ENCODE measurements at places on chromosomes 1 and 21. TPM values are rescaled to one million over a fixed set of nuclear protein-coding genes. Genes with fewer than 3 reads are reported as not detected.
A peak's percentile ranks its signal among the peaks of the same experiment; 100 is the strongest.

COL8A2 gene
- total RNA-seq = 0.08 TPM

CD160 gene
- not detected for total RNA-seq

BLZF1 gene
- total RNA-seq = 15.1 TPM

NCF2 gene
- total RNA-seq = 5.9 TPM

TSPAN2 gene
- 0.34 TPM for total RNA-seq

LCE2C gene
- total RNA-seq = not detected

NBPF4 gene
- not detected for total RNA-seq

ICOSLG gene
- 6.4 TPM for total RNA-seq

LCE1B gene
- not detected for total RNA-seq

MAP1LC3C gene
- not detected for total RNA-seq

AIM2 gene
- total RNA-seq = 52.9 TPM

TOMM40L gene
- total RNA-seq = 25.3 TPM

LCE1D gene
- not detected for total RNA-seq

GALE gene
- 63.4 TPM for total RNA-seq

STK40 gene
- total RNA-seq = 46.5 TPM

GRCh38 chr1:175803413-175803812, 60.0 kb upstream of the TNR start:
- H3K27ac ChIP-seq = no peak overlapping the region
- H3K36me3 ChIP-seq = no peaks in the 10 kb centered on the region
- no peak overlapping the region for H3K4me3 ChIP-seq
- H3K27me3 ChIP-seq = no peaks in the 10 kb centered on the region
- H3K4me1 ChIP-seq = no peaks in the 10 kb centered on the region

DNA sequence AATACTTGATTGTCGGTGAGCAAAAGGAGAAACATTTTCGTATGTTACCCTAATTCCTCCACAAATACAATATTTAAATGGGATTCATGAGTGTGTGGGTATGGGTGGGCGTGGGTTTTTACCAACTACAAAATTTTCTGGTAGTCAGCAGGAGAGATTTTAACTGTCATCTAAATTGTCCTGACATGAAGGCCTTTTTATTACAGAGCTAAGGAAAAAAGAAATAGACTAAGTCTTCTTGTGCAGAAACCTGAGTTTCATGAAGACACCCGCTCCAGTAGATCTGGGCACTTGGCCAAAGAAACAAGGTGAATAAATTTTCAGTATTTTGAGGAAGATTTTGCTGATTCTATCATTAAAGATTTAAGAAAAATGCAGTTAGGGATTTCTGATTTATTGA, 752 bp downstream of the RGS18 start:
- DNase-seq = no peak
- no peak overlapping the region for H3K4me3 ChIP-seq
- no peaks in the 10 kb centered on the region for H3K36me3 ChIP-seq
- H3K27me3 ChIP-seq = no peaks in the 10 kb centered on the region
- no peak overlapping the region for H3K27ac ChIP-seq

DNA sequence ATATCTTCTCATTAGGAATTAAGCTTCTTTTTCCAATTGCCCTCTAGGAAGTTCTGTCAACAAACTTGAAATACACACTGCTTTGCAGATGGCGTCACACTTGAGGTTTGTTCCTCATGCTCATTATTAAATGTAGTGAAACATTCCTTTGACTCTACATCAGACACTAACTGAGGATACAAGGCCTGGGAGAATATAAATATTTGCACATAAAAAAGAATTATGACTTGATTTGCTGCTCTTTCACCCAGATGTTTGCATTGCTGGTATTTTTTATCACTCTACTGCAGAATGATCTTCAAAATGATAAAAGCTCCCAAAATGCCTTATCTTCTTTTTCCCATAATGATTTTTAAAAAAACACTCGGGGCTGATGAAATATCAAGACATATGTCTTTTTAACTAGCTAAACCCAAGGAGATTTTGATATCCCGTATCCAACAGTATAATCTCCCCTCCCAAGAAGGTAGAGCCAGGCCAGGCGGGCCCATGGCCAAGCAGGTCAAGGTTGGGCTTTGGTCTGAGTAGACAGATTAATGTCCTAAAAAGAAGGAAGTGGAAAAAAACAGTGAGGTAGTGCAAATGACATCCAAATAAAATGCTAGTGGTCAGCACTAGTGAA, 264.6 kb downstream of the HHIPL2 start:
- H3K4me1 ChIP-seq = no peaks in the 10 kb centered on the region
- no peak overlapping the region for H3K27ac ChIP-seq
- no peak for DNase-seq
- H3K27me3 ChIP-seq = no peaks in the 10 kb centered on the region
- no peak overlapping the region for H3K4me3 ChIP-seq

GRCh38 chr1:8040586-8040985, 14.5 kb upstream of the ERRFI1 start:
- H3K4me3 ChIP-seq = no peak overlapping the region
- DNase-seq = no peak
- H3K36me3 ChIP-seq = no peaks in the 10 kb centered on the region
- H3K27me3 ChIP-seq = peaks cover 16% of the 10 kb centered on the region
- H3K27ac ChIP-seq = no peak overlapping the region

- no peak for DNase-seq
- peaks cover 13% of the 10 kb centered on the region for H3K27me3 ChIP-seq
- no peaks in the 10 kb centered on the region for H3K4me1 ChIP-seq
- no peak overlapping the region for H3K4me3 ChIP-seq
- H3K27ac ChIP-seq = no peak overlapping the region
These were observed 80.3 kb downstream of the RNF220 start for GRCh38 chr1:44485229-44485933.

DNA sequence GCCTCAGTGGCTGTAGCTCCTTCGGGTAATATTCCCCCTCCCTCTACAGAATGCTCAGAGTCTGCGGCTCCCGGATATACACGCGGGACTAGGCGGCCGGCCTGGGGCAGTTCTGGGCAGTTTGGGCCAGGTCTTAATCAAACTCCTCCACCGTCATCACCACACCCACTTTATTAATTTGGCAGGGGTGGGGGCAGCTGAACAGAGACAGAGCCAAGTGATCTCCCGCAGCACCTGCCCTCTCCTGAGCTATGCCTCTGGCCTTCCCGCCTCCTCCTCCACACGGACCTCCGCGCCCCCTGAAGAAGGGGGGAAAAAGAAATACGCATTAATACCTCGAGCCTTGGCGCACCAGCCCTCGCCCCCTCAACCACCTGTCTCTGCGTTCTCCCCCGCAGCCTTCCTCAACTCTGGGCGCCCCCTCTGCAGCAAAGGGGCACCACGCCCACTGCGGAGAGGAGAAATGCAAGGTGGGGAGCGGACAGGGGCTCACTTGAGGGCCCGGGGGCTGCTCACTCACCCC, 42.6 kb downstream of the CD34 start:
- peaks cover 27% of the 10 kb centered on the region for H3K36me3 ChIP-seq
- H3K27me3 ChIP-seq = no peaks in the 10 kb centered on the region
- H3K4me1 ChIP-seq = peaks cover 38% of the 10 kb centered on the region
- H3K4me3 ChIP-seq = peak overlapping the region; percentile 92
- DNase-seq = no peak
- H3K27ac ChIP-seq = peak overlapping the region; percentile 96

DNA sequence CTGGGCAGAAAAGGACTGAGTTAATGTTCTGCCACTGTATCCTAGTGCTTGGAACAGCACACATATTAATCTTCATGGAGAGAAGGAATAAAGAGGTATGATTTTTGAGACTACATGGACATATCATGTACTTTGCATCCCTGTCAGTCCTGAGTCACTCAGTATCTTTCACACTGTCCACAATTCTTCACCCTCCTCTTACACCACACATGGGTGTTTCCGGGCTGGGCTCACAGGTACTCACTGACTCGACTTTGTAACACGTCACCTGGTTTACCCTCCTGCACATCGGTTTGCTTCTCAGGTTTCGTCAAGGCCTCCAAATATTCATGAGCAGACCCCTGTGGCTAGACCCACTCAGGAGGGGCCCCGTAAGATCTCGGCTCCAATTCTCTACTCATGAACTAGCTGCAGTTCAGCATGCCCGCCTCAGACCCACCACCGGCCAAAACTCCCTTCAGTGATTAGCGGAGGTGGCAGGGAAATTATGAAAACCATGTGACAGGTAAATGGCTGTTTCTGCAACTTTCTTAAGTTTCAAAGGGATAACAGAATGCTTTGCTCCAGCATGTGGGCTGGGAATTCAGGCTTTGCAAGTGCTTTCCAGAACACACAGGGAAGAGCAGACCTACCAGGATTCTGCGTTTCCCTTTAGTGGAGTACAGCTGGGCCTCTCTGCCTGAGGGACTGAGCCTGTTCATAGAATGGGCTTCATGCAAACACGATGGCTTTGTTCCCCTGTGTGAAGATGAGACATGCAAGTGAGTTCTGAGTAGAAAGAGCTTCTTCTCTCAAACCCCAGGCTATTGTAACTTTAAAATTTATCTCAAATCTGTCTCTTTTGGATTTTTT, 31.3 kb upstream of the TRABD2B start:
- H3K27ac ChIP-seq = no peak overlapping the region
- H3K4me3 ChIP-seq = no peak overlapping the region
- DNase-seq = no peak
- no peaks in the 10 kb centered on the region for H3K4me1 ChIP-seq
- H3K36me3 ChIP-seq = no peaks in the 10 kb centered on the region
- H3K27me3 ChIP-seq = no peaks in the 10 kb centered on the region

- no peaks in the 10 kb centered on the region for H3K36me3 ChIP-seq
- H3K27me3 ChIP-seq = peaks cover 16% of the 10 kb centered on the region
- no peak for DNase-seq
- no peak overlapping the region for H3K4me3 ChIP-seq
- no peak overlapping the region for H3K27ac ChIP-seq
These were observed 75.9 kb upstream of the IFFO2 start for GRCh38 chr1:19032413-19032695.

DNA sequence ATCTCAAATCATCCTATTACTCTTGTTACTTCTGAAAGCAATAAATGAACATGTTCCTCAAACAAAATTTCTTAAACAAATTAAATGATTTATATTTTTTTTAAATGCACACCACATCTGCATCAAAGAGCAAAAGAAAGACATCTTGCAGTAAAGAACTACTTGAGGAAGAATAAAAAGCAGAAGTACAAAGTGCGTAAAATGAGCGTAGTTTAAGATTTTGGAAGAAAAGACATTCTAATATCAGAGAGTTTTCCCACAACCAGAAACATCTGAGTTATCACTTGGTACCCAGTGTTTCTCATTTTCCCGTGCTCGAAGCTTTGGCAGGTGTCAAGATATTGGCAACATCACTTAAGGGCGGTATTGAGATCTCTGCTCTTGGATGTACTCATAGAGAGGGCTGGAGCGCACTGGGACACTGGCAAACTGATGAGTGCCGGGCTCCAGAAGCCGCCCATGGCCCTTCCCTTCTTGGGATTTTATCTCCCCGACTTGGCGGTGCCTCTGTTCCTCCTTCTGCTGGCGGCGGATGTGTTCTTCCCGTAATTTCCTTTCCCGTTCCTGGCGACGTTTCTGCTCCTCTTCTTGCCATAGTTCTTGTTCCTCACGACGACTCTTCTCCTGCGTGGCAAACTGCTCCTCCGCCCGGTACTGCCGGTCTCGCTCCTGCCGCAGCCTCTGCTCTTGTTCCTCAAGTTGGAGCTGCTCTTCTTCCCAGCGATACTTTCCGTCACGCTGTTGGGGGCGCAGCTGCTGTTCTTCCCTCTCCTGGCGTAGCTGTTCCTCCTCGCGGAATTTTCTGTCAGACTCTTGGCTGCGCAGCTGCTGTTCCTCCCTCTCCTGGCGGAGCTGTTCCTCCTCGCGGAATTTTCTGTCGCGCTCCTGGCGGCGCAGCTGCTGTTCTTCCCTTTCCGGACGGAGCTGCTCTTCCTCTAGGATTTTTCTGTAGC, 7.9 kb downstream of the TCHH start:
- no peak for DNase-seq
- peaks cover 48% of the 10 kb centered on the region for H3K27me3 ChIP-seq
- H3K4me1 ChIP-seq = peaks cover 12% of the 10 kb centered on the region
- peaks cover 6% of the 10 kb centered on the region for H3K36me3 ChIP-seq
- peak overlapping the region; percentile 31 for H3K27ac ChIP-seq

- no peak overlapping the region for H3K27ac ChIP-seq
- H3K27me3 ChIP-seq = no peaks in the 10 kb centered on the region
- no peak for DNase-seq
- H3K4me1 ChIP-seq = no peaks in the 10 kb centered on the region
- no peaks in the 10 kb centered on the region for H3K36me3 ChIP-seq
These were observed 21.7 kb upstream of the ANKRD13C start for GRCh38 chr1:70376196-70376595.

DNA sequence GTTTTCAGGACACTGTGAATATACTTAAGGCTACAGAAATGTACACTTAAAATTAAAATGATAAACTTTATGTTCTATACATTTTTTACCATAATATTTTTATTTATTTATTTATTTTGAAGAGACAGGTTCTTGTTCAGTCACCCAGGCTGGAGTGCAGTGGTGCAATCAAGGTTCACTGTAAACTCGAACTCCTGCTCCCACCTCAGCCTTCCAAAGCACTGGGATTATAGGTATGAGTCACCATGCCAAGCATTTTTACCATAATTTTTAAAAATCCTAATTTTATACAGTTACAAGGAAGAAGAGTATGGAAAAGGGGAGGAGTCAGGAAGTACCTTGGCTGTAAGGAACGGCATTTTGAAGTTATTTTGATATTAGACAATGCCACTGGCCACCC, 23.6 kb upstream of the ANGPTL3 start:
- no peak for DNase-seq
- H3K27me3 ChIP-seq = no peaks in the 10 kb centered on the region
- no peak overlapping the region for H3K4me3 ChIP-seq
- H3K4me1 ChIP-seq = no peaks in the 10 kb centered on the region

DNA sequence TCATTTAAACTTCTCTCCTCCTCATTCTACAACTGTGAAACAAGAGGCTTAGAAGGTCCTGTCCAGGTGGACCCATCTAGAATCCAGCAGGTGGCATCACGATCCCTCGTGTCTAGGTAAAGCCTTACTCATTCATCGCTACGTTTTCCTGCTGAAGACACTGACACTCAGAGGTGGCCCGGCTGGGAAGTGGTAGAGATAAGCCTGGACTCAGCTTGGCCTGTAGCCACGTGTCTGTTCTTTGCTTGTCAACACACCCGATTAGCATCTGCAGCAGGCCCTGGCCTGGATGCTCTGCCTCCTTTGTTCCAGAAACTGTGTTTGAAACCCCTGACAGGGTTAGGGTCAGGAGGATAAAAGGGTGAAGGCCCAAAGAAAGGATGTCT, 43.4 kb downstream of the PARP1 start:
- H3K4me3 ChIP-seq = no peak overlapping the region
- peaks cover 51% of the 10 kb centered on the region for H3K36me3 ChIP-seq
- DNase-seq = no peak
- no peaks in the 10 kb centered on the region for H3K27me3 ChIP-seq
- no peak overlapping the region for H3K27ac ChIP-seq

DNA sequence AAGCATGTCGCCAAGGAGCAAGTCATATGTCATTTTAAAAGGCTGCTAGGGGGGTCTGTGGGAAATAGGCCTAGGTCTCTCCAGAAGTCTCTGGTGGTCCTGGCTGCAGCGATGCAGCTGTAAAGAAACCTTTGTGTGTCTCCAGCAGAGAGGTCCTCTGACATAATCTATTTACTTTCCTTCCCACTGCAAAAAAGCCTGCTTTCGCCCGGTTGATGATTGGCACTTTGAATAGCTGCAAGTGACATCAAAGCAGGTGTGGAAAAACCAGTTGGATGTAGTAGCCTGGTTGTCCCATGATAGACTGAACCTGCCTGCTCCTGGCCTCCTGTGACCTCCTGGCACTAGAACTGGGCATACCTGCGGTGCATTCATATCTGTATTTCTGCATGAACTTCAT, 13.8 kb downstream of the RASSF5 start:
- H3K36me3 ChIP-seq = no peaks in the 10 kb centered on the region
- DNase-seq = no peak
- no peak overlapping the region for H3K4me3 ChIP-seq
